ENCODE measurements at places on chromosomes 12 and 14. TPM values are rescaled to one million over a fixed set of nuclear protein-coding genes. Genes with fewer than 3 reads are reported as not detected.

ADCY4 gene
- 0.23 TPM for total RNA-seq

TAS2R8 gene
- not detected for total RNA-seq

ESR2 gene
- total RNA-seq, result 0.23 TPM

CLEC2D gene
- total RNA-seq, result 0.19 TPM

MYO1H gene
- total RNA-seq, result not detected

SDR9C7 gene
- 0.31 TPM for total RNA-seq

FZD10 gene
- total RNA-seq, result 0.04 TPM

KCNH3 gene
- total RNA-seq, result not detected

Data from hair follicular keratinocyte (primary cell).